ENCODE measurements at places on chromosomes 16 and 17.

GRCh38 chr17:39935909-39936308 is 8.4 kb downstream of the LRRC3C start:
- DNase-seq: no peak

- DNase-seq: peak; percentile 69
These were observed 20.2 kb upstream of the C1QL1 start for GRCh38 chr17:44988044-44988942.

DNA sequence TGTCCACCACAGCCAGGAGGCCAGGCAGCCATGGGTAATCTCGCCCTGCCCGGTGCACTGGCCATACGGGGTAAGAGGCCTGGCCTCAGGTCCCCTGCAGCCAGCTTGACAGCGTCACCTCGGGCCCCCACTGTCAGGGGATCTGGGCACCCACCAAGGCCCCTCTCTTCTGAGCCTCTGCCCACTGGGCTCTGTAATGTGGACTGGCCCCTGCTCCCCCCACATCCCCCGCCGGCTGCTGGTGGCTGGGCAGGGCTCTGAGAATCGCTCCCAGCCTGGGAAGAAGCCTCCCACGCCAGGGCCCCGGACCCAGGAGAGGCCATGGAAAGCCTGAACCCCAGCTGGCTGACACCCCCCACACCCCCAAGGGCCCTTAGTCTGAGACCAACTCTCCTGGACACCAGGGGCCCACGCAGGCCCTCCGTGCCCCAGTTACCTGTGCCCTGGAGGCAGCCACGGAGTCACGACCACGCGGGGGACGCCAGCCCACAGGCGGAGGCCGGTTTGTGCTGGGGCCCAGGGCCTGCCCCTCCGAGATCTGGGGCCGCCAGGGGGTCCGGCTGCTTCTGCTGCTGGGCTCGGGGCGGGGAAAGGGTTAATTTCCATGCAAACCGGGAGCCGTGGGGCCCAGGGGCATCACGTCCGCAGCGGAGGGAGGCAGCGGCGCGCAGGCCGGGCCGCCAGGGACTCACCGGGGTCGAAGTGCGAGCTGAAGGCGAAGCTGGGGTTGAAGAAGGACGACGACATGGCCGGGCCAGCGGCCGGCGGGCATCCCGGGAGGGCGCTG is at the start of gene PVALEF:
TSS of gene PVALEF (plus strand) at position 262 of the 787 bp plus-strand sequence. CDS start 15,720 bp downstream, outside the sequence.
- no peak for DNase-seq

DNA sequence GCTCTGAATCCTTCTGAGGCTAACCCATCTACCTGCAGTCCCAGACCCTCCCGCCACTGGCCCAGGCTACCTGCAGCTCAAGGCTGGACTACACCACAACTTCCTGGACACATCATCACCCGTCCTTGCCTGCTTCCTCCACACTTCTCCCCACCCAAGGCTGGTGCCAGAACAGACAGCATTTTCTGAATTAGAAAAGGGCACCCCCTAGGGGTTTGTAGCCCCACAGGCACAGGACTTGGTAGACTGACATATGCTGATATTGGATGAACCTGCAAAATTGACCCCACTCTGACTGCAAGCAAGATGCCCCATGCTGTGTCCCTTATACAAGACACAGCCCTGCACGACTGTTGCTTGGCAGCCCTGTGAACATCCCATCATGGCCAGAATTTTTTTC is 271.5 kb upstream of the C16orf82 start:
- DNase-seq: peak; percentile 32

GRCh38 chr17:77308861-77309726 is 168.3 kb downstream of the SEC14L1 start:
- no peak for DNase-seq

DNA sequence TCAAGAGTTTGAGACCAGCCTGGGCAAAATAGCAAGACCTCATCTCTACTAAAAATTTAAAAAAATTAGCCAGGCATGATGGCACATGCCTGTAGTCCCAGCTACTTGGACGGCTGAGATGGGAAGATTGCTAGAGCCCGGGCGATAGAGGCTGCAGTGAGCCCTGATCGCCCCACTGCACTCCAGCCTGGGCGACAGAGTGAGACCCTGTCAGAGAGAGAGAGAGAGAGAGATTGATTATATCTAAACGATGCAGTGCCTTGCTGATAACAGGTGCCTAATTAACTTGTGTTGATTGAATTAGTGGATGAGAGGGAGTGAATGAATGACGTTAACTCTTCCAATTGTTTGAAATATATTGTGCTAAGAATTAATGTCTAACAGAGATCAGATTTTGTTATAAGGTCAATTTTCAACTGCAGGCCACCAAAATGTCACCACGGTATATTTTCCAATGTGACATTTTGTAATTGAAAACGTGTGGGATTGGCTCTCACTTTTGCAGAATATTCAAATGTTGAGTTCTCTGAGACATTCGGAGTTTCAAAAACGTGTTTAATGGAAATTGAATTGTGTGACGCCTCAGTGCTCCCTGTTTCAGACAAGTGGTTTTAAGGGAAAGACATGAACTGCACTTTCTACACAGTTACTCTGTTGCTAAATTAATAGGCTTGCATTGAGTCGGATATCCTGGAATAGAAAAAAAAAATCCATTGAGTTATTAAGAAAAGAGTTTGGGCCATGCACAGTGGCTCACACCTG is 53.6 kb downstream of the ABAT start:
- DNase-seq: no peak

DNA sequence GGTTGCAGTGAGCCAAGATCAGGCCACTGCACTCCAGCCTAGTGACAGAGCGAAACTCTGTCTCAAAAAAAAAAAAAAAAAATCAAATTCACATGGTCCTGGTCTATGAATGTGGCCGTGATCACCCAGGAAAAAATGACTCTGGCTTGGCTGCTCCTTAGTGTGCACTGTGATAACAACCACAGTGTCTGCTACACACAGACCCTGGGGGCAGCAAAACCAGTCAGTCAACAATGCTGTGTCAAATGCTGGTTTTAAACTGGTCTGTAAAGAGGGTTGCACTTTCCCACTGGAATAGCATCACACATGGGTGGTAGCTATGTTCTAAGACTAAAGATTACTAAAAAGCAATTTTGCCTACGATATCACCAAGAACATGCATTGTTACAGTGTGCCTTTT is 71.0 kb downstream of the ARHGAP17 start:
- no peak for DNase-seq

DNA sequence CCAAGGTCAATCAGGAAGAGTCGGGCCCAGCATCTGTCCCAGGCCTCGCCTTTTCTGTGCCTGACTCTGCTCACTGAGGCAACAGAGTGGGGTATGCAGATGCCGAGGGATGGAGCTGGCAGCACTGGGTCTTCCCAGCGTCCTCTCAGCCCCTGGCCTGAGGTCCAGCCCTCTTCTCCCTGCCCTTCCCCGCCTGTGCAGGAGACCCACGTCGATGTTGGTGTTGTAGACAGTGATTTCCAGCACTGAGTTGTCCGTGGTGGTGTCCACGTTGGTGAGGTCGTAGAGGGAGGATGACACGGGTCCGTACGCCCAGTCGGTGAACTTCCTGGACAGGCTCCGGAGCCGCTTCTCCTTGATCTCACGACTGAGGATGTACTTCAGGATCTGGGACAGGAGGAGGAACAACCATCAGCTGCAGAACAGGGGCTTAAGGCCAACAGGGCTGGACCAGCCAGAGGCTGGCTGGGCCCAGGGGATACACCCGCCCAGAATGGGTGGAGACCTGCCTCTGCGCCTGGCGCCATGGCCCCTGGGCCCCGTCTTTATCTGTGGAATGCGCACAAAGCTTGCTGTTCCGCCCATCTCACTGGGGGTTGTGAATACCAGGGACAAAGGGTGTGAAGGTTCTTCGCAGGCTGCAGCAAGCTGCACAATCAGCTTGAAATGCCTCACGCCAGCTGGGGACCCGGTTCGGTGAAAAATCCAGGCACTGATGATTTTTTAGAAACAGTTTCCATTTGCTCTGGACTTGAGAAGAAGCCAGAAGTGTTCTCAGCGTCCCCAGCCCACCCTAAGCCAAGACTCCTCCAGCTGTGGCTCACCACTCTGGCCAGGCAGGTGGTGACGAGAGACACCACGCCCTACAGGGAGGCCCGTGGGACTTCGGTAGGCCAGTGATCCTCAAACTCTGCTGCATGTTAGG is 27.5 kb downstream of the TRPV3 start:
- DNase-seq: no peak

- DNase-seq: no peak
These were observed 34.6 kb upstream of the MYOCD start for GRCh38 chr17:12631076-12631475.

DNA sequence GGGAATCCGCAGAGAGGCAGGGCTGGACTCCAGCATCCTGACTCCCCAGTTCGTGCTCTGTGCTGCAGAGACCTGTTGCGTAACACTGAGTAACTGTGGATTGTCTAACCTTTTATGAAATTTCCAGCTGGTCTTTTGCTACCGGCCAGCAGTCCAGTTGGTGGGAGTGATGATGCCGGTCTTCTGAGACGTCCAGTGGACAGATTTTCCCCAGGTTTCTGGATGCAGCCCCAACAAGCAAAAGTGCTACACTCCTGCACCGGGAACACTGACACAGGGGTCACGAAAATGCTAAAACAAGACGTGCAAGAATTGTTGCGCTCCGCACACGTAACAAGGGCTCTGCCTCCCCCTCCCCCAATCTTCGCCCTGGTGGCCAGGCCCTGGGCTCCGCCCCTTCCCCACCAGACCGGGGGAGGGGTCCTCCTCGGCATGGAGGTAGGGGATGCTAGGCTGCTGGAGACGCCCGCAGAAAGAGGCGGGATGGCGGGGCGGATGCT is 701 bp upstream of the MRC2 start:
- no peak for DNase-seq

DNA sequence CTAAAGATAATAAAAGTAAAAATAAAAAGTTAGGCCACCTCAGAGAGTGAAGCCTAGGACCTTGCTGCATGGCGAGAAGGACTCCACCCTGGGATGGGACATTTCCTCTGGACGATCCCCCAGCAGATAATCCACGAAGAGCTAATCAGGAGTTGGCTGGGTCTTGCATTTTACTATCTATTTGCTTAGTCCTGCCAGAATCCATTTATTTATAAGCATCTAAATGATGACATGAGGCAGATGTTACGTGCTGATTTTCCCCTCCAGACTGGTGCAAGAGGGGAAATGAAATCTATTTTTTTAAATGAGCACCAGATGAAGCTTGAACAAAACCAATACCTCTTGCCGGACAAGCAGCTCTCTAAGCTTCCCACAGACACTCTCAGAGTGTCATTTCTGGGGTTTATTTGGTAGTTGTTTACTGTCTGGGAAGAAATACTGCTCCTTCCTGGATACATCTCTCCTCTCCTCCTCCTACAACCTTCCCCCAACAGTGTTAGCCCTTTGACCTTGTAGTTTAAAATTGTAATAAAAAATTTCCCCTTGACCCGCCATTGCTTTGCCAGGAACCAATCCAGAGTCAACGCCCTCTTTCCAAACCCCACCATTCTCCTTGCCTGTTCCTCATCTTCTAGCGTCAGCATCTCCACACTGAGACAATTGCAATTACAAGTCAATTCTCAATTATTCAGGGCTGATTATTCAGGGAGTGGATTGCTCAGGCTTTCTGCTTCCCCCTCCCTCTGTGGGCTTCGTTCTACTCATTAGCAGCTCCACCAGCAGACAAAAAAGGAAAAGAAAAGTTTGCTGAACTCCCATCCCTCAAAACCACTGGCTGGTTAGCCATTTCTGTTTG is 63.0 kb downstream of the GSG1L start:
- no peak for DNase-seq

- no peak for DNase-seq
These were observed 10.6 kb upstream of the SCN4A start for GRCh38 chr17:63983320-63983719.

GRCh38 chr17:76630151-76630550 is 13.4 kb downstream of the ST6GALNAC1 start:
- no peak for DNase-seq

- DNase-seq: no peak
These were observed 44.3 kb downstream of the HOXB1 start for GRCh38 chr17:48486557-48486956.

GRCh38 chr17:47942096-47942510 is 732 bp downstream of the PNPO start:
- no peak for DNase-seq

- DNase-seq: peak; percentile 83
These were observed 15.9 kb upstream of the ANKRD40CL start for GRCh38 chr17:50783193-50783660.

GRCh38 chr17:32111141-32111771 is 31.0 kb upstream of the RHOT1 start:
- peak; percentile 81 for DNase-seq

GRCh38 chr17:73335591-73336407 is 24.0 kb upstream of the CDC42EP4 start:
- no peak for DNase-seq

- no peak for DNase-seq
These were observed 16.7 kb upstream of the ERN2 start for GRCh38 chr16:23729503-23730424.

- no peak for DNase-seq
These were observed 37.1 kb upstream of the MEOX1 start for GRCh38 chr17:43698678-43699437.

- DNase-seq: no peak
These were observed 63.4 kb downstream of the CLEC16A start for GRCh38 chr16:11007714-11008280.

- DNase-seq: no peak
These were observed 654.3 kb upstream of the KIF2B start for GRCh38 chr17:53168413-53168812.

DNA sequence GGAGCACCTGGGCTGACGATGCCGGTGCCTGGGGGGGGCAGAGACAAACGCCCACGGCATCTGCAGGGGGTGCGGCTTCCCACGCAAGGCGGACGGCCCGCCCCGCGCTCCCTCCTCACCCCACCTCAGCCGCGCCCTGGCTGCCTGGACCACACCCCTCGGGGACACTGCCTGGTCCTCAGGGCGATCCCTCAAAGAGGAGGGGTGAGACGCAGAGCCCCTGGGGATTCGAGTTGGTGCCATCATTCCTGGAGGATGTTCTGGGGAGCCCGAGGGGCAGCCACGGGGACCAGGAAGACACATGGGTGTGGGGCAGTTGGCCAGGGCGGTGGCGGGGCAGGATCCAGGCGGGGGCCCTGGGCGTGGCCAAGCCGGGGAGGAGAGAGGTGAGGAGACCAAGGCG is 3.9 kb downstream of the IGFALS start:
- no peak for DNase-seq

GRCh38 chr16:10834766-10835165 is 16.2 kb upstream of the TVP23A start:
- no peak for DNase-seq

All from NCI-H1436 (cell line).